ENCODE measurements at places on chromosomes 1 and 21. TPM values are rescaled to one million over a fixed set of nuclear protein-coding genes. Genes with fewer than 3 reads are reported as not detected.

Gene SPRR5
- total RNA-seq = not detected

Gene OLIG1
- 7.5 TPM for total RNA-seq

Gene FMO5
- total RNA-seq = 0.63 TPM

Gene NSL1
- 86.1 TPM for total RNA-seq

Gene ALX3
- not detected for total RNA-seq

Gene GBP4
- total RNA-seq = 1.3 TPM

Gene PLA2G2A
- total RNA-seq = not detected

Gene TTC22
- not detected for total RNA-seq

Gene MR1
- 0.63 TPM for total RNA-seq

Gene TLCD4
- total RNA-seq = 7.8 TPM

Data from parietal lobe (tissue), 2 donors.